G401 (cell line): ENCODE measurements at places on chromosomes 16 and 17. TPM values are rescaled to one million over a fixed set of nuclear protein-coding genes. Genes with fewer than 3 reads are reported as not detected.

RASD1 gene
- not detected in 2 replicates for total RNA-seq

TRAP1 gene
- total RNA-seq: 75.6 and 93.8 TPM in 2 replicates

TEKT3 gene
- not detected in 2 replicates for total RNA-seq

CLDN9 gene
- not detected in 2 replicates for total RNA-seq

OR2C1 gene
- total RNA-seq: not detected in 2 replicates

CD300H gene
- not detected in 2 replicates for total RNA-seq

ABCC11 gene
- total RNA-seq: 0.03 and 0.12 TPM in 2 replicates

TBC1D3I gene
- total RNA-seq: not detected in 2 replicates

OVCA2 gene
- 48.0 and 63.1 TPM in 2 replicates for total RNA-seq

TNFRSF13B gene
- not detected in 2 replicates for total RNA-seq

DPEP2 gene
- total RNA-seq: 0.31 TPM in 1 of 2 replicates, not detected in the other

DNAAF8 gene
- total RNA-seq: not detected in 2 replicates

TBC1D3E gene
- total RNA-seq: not detected in 2 replicates

KRT15 gene
- total RNA-seq: not detected in 2 replicates

CNGB1 gene
- total RNA-seq: not detected in 2 replicates

GPR142 gene
- total RNA-seq: not detected in 2 replicates

SLC16A11 gene
- total RNA-seq: not detected in 2 replicates

SMIM36 gene
- total RNA-seq: not detected in 2 replicates

ADAM11 gene
- total RNA-seq: 16.4 and 21.6 TPM in 2 replicates

TMEM114 gene
- not detected in 2 replicates for total RNA-seq

TCAP gene
- 0.43 and 0.44 TPM in 2 replicates for total RNA-seq

BLMH gene
- 47.0 TPM in 2 replicates for total RNA-seq

BCAR1 gene
- 122 and 124 TPM in 2 replicates for total RNA-seq

TP53TG3F gene
- not detected in 2 replicates for total RNA-seq

ADAD2 gene
- total RNA-seq: not detected in 2 replicates

NLRP1 gene
- 20.4 and 41.2 TPM in 2 replicates for total RNA-seq

WFIKKN2 gene
- total RNA-seq: 0.62 TPM in 1 of 2 replicates, not detected in the other

CD79B gene
- total RNA-seq: 1.3 TPM in 1 of 2 replicates, not detected in the other

PIRT gene
- not detected in 2 replicates for total RNA-seq

ZNF629 gene
- 18.4 and 27.6 TPM in 2 replicates for total RNA-seq

ABCC12 gene
- total RNA-seq: not detected in 2 replicates

HBA1 gene
- not detected in 2 replicates for total RNA-seq

SPATA32 gene
- not detected in 2 replicates for total RNA-seq

PCGF2 gene
- 5.5 and 12.5 TPM in 2 replicates for total RNA-seq

DOC2A gene
- not detected in 2 replicates for total RNA-seq

CES4A gene
- total RNA-seq: 0.34 TPM in 1 of 2 replicates, not detected in the other

NLE1 gene
- 29.0 and 29.7 TPM in 2 replicates for total RNA-seq

UTS2R gene
- total RNA-seq: 1.5 TPM in 1 of 2 replicates, not detected in the other

NKD1 gene
- total RNA-seq: not detected in 2 replicates

KCNJ2 gene
- total RNA-seq: 72.6 and 103 TPM in 2 replicates
